ENCODE measurements at places on chromosomes 7 and 10.

GRCh38 chr7:15158141-15158810, 255.7 kb upstream of the DGKB start:
- DNase-seq = no peak

GRCh38 chr10:22607261-22607660, 107.1 kb downstream of the PIP4K2A start:
- no peak for DNase-seq

- DNase-seq = no peak
Measured at GRCh38 chr10:124090601-124091209, 2.7 kb downstream of the CHST15 start.

GRCh38 chr7:75771224-75771623, 787 bp downstream of the CCL26 start:
- DNase-seq = no peak

GRCh38 chr10:60870416-60870728, 73.6 kb downstream of the RHOBTB1 start:
- peak; percentile 26 for DNase-seq

DNA sequence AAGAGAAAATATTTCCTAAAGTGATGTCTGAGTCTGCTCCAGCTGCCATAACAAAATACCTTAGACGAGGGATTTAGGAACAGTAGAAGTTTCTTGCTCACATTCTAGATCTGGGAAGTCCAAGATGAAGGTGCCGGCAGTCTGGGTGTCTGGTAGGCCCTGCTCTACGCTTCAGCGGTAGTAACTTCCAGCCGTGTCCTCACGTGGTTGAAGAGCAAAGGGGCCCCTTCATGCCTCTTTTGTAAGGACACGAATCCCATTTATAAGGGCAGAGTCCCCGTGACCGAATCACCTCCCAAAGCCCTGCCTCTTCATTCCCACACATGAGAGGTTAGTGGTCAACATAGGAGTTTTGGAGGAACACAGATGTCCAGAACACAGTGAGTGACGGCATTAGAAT, 52.2 kb upstream of the INPP5A start:
- DNase-seq = no peak

DNA sequence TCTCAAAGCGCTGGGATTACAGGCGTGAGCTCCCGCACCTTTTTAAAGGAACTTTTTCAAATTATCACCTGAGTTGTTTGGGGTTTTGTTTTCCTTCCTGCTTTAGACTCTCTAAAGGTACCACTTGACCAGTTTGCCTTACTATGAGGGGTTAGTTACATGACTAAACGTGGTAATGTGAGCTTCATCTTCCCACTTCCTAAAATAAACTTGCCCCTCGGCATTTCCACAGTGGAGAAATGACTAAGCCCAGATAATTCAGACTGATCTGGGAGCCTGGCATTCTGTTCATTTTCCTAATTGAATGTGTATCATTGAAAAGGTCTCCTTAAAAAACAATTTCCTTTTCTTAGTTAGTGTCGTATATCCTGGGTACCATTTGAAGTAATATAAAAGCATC, 163.4 kb downstream of the PLXDC2 start:
- no peak for DNase-seq

GRCh38 chr10:84298057-84298456, 30.3 kb upstream of the CCSER2 start:
- no peak for DNase-seq

DNA sequence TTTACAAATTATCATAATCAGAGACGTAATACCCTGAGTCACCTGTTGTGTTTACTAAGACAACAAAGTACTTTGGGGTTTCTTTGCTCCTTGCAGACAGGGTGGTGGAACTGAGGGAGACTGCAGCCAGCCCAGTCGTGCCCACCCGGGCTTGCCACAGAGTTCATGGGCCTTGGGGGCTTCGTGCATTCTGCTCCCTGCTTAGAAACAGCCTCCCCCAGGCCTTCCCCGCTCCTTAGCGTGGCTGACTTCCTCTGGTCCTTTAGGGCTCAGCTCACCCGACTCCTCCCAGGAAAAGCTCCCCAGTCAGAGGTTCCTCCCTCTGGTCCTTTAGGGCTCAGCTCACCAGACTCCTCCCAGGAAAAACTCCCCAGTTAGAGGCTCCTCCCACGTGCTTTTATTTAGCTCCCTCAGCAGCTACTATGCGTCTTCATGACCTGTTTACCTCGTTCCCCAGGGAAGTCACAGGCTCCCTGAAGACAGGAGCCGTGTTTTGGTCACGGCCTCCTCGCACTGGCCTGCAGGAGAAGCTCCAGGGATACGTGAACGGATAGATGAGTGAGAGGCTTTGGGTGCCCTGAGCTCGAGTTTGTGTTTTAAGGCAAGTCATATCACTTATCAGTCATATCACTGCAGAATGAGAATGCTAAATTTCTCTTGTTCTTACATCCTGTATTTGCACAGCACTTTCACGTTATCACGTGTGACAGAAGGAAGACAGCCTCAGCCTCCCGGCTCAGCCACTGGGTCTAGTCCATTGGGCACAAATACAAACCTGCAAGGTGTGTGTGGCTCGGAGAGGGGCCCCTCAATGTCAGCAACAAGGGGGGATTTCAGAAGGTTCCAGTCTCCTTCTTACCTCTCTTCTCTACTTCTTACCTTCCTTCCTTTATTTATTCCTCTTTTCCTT, 52.7 kb upstream of the VIPR2 start:
- peak; percentile 85 for DNase-seq

GRCh38 chr10:93267521-93267920, 193.8 kb downstream of the CYP26A1 start:
- DNase-seq = no peak

DNA sequence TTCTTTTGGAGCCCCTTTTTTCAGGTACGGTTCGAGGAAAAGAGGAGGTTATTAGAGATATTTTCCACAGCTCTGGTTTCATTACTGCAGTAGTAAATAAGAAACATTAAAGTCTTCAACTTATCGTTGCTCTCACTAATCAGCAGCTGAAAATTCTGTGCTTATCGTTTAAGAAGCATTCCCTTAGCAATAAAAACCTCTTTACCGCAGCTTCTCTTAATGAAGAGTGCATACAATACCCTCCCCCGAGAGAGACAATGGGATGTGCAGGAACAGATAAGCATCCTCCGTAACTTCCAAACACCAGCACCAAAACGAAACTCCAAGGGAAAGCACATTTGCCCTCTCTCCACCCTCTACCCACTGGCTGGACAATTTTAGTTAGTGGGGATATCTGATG, 384.5 kb downstream of the NEBL start:
- DNase-seq = no peak

- peak; percentile 75 for DNase-seq
Measured at GRCh38 chr7:67364441-67365017, 367.9 kb downstream of the TYW1 start.

GRCh38 chr7:135390829-135391228, 119.1 kb downstream of the CNOT4 start:
- DNase-seq = no peak

- DNase-seq = no peak
Measured at GRCh38 chr7:44618753-44619152, 12.3 kb downstream of the OGDH start.

DNA sequence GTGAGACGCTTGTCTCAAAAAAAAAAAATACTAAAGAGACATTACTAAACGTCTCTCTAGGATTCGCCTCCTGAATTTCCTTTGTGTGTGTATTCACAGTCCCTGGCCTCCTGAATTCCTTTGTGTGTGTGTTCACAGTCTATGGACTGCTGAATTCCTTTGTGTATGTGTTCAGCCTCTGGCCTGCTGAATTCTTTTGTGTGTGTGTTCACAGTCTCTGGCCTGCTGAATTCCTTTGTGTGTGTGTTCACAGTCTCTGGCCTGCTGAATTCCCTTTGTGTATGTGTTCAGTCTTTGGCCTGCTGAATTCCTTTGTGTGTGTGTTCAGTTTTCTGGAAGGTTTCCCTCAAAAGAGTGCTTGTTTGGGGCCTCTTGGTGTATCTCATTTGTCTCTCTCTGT, 8.2 kb downstream of the BMS1 start:
- no peak for DNase-seq

DNA sequence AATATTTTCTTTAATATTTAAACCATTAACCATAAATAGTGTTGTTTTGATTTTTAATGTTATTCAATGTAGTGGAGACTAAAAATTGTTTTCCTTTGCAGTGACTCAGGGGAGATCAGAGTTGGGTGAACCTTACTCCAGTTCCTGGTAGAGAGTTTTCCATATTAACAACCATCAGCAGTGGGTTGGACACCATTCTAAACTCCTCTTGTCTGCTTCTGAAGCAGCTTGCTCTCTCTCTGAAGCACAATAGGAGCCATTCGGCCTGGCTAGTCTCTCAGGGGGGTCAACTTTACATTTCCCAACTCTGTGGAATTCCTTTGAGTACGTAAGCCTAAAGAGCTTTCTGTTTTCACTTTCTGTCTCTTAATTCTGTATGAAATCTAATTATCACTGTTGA, 9.4 kb upstream of the NRG3 start:
- DNase-seq = peak; percentile 53

DNA sequence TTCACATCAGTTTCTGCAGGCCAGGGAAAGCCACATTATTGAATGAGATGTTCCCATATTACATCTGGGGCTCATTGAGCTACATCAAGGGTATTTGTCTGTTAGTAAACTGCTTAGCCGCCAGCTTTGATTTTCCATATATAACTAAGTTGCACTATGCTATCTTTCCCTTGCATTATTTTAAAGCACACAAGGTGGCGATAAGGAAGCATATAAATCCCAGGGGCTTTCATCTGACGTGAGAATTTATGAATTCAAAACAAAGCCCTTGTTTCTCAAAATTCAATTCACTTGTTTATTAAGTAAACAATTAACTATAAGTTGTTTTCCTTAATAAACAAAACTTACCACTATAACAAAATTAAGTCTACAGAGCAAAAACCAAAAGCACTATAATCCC, 334.1 kb upstream of the TPK1 start:
- no peak for DNase-seq

DNA sequence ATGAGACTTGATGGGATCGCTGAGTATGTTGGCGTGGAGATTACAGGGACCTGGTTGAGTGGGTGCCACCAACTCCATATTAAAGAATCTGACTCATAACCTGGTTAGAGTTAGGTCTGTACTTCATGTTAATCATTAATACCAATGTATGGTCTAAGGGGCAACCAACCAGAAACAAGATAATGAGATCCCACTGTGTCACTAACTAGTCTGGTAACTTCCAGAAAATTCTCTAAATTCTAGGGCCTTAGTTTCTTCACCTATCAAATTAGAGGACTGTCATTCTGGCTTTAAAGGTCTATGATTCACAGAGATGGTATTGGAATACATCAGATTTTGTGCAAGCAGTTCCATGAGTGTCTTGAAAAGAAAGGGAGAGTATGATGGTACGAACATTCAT, 102.2 kb downstream of the SNX10 start:
- no peak for DNase-seq

- DNase-seq = no peak
Measured at GRCh38 chr10:33579996-33580395, 245.5 kb upstream of the NRP1 start.

DNA sequence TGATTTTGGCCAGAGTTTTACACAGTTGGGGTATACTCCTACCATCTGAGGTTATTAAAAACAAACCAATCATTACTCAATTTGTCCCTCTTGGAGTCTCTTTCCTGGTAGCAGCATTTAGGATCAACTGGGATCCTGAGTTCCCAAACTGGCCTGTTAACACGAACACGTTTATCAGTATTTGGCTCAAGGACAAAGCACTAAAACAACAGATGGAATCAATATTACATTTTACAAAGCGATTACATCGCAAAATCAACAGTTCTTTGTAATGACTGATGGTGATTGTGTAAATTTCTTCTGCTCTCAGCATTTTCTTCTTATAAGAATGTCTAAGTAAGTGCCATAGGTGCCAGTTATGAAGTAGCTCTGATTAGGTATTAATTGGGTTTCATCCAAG, 582.9 kb upstream of the ANKRD30A start:
- DNase-seq = no peak

DNA sequence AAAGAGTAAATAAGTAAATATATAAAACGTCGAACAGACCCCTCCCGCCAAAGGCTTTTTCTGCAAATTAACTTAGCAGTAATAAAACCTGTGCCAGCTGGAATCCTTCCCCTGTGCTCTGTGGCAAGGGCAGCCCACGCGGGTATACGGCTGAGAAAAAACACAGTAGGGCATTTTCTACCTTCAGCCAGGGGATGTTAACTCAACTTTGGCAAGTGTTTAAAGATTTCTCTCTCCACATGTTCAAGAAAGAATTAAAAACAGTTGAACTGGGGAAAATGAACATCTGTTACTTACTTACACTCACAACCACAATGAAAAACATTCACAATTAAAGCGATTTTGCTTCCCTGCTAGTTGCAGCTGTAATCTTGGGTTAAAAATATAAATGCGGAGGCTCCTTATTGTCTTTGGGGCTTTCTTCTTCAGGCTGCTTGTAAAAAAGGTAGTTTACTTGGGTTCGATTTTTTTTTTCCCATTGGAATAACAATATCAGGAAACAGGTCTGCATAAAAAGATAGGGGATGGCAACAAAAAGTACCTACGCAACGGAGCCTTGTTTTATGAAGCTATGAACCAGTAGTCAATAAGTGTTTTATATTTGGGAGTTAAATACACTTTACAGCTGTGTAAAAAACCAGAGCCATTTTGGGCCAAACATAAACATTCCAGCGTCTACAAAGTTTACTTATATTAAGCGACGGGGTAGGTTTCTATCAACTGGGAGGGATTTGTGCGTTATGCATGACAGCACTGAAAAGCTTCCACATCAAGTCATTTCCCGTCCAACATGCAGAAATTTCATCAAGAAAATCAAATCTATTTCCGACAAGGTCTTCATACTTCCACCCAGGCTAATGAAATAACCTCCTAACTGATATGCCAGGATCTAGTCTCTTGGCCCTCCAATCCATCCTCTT, 132.7 kb downstream of the TAX1BP1 start:
- DNase-seq = no peak

DNA sequence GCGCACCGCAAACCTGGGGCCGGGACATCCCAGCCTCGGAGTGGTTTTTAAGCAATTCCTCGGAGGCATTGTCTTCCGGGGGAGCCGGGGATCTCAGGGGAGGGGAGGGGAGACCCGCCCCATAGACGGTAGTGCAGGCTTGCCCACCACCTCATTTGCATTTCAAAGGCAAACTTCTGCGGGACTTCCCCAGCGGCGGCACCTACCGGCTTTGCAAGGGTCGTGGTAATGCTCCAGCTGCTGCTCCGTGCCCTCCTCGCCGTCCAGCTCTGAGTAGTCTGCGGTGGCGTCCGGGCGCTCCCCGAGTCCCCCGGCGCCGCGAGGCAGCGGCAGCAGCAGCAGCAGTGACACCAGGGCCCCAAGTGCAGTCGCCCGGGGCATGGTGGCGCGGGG, 425 bp downstream of the TLL2 start:
- DNase-seq = peak; percentile 91

GRCh38 chr10:95758351-95759025, 2.5 kb downstream of the ENTPD1 start:
- DNase-seq = no peak

All from H7 (cell line).